Neural cell (in vitro differentiated cells): ENCODE measurements at places on chromosomes 7 and 10. TPM values are rescaled to one million over a fixed set of nuclear protein-coding genes. Genes with fewer than 3 reads are reported as not detected.

Gene ZNF32
- 162 and 175 TPM in 2 replicates for polyA plus RNA-seq

Gene DIP2C
- polyA plus RNA-seq, result 24.1 and 25.6 TPM in 2 replicates

Gene LIPM
- polyA plus RNA-seq, result not detected in 2 replicates

Gene SLIT1
- 9.5 and 13.5 TPM in 2 replicates for polyA plus RNA-seq

Gene HABP2
- polyA plus RNA-seq, result not detected in 2 replicates
